ENCODE measurements at places on chromosomes 1 and 21.
A peak's percentile ranks its signal among the peaks of the same experiment; 100 is the strongest.

- DNase-seq = peak; percentile 7
Measured at GRCh38 chr1:5751833-5752745, 240.1 kb downstream of the NPHP4 start.

GRCh38 chr1:219945795-219946194, 17.4 kb upstream of the SLC30A10 start:
- no peak for DNase-seq

- DNase-seq = no peak
Measured at GRCh38 chr1:116721451-116722007, 32.7 kb upstream of the CD2 start.

DNA sequence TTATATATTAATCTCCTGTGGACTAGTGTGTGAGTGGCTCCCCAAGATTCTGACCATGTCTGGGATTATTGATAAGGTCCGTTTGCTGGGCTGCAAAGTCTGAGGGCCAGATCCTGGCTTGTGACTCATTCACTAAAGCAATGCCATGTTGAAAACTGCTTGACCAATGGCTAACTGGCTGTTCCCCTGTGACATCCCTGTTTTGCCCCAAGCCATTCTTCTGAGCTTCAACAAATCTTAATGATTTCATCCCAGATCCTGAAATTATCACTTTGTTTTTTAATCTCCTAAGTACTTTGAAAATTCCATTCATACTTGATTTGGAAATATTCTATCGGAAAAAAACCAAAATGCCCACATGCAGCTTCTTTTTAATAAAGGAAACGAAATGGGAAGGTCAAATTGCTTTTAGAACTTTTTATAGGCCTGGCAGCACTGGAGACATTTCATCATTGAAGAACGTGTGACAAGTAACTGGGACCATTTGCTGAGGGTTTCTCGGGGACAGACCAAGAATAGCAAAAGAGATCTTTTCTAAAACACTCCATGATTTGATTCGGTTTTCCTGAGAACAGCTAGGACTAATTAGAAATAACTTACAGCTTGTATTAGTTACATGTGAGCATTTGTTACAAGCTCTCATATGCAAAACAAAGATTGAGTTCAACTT, 121.3 kb downstream of the TGFB2 start:
- no peak for DNase-seq

DNA sequence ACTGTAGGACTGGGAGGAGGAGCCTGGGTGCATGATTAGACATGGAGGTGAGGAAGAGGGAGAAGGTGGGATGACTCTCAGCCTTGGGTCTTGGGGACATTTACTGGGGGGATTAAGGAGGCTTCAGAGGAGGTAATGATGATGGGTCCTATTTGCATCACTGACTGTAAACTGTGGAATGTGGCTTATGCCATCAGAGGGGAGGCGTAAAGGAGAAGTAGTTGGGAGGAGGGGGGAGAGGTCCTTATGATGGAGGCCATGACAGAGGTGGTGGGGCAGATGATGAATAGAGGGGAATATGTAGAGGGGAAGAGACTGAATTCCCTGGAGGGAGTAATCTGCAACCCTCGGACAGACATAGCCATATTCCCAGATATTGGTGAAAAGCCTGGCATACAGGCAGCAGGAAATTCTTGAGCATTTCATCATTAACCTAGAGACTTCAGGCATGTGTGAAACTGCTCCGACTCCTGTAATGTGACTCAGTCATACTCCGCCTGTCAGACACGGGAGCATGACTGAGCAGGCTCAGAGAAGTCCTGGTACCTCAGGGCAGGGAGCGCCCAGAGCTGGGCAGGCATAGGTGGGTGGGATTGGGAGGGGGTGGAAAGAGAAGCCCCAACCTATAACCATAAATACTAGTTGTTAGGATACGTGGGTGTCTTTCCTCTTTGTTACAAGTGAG, 8.0 kb upstream of the LCE5A start:
- no peak for DNase-seq

DNA sequence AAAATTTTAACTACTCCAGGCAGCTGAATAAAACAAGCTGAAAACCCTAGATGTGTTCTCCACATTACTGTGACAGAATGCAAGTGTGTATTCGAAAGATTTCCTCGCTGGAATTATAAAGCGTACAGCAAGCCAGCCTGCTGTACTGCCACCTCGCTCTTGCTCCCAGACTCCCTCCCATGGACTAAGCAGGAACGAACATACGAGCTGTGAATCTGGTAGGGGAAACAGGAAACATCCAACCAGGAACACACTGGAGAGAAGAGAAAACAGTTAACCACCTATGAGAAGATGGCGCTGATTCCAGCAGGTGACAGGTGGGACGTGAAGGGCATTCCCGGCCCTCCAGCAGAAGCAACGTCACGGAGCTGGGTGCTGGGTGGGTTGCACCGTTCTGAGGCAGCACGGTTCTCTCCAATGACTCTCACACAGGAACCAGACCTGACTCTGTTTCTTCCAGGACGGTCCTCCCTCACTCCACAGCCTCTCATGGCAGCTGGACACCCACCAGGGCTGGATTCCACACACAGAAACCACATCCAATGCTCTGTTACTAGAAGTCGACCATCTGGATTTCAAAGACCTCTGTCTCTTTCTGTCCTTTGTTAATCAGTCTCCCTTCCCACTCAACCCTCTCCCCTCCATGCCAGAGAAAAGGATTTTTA, 219.2 kb downstream of the RERE start:
- DNase-seq = peak; percentile 3

- DNase-seq = no peak
Measured at GRCh38 chr1:36238433-36238832, 14.2 kb downstream of the THRAP3 start.

GRCh38 chr1:183577897-183578465, 12.3 kb downstream of the NCF2 start:
- no peak for DNase-seq

DNA sequence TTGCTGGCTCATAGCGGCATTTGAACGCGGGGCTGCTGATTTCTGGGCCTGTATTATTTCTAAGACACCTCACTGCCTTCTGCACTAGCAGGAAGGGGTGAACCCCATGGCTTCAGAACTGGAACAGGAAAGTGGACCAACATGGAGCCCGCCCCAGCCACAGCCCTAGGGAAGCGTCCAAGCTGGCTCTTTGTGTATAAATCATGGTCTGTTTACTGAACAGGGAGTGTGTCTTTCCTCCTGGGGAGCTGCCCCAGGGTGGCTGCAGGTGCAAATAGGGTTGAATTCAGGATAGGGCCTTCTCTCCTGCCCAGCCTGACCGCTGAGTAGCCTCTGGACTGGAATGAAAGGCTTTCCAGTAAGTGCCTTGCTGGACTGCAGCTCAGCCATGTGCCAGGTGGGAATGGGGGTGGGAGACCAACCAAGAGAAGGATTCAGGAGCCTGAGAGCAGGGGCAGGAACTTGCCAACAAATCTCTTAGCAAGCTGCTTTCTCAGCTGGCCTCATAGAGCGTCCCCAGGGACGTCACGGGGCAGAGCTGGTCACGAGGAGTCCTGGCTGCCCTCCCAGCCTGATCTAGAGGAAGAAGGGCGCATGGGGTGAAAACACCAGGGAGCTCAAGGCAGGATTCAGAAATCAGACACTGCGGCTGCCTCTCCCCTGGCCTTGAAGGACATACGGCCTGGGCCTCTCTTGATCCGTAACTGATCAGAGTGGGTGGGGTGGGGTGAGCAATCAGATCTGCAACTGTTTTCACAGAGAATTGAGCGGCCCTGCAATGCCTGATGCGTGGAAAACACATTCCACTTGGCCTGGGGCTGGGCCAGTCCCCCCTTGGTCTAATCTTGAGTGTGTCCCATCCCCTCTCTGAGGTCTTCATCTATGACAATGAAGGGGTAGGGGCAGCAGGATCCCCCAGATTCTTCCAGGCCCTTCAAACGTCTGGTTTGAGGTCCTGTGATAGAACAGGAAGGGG, 56.5 kb upstream of the SELENON start:
- peak; percentile 79 for DNase-seq

GRCh38 chr1:114979278-114979891, 50.2 kb upstream of the TSHB start:
- peak; percentile 78 for DNase-seq

Data from NCI-H1417 (cell line).